Right ventricle myocardium superior (tissue), 1 donor: ENCODE measurements at places on chromosomes 11 and 22. TPM values are rescaled to one million over a fixed set of nuclear protein-coding genes. Genes with fewer than 3 reads are reported as not detected.

GRCh38 chr11:89458716-89459115 is 32.5 kb downstream of the NOX4 start:
- DNase-seq = no peak

The POU2AF2 gene
- total RNA-seq = not detected

- DNase-seq = peak; percentile 59
Observed at GRCh38 chr11:59669611-59670009, 773 bp upstream of the PATL1 start.

DNA sequence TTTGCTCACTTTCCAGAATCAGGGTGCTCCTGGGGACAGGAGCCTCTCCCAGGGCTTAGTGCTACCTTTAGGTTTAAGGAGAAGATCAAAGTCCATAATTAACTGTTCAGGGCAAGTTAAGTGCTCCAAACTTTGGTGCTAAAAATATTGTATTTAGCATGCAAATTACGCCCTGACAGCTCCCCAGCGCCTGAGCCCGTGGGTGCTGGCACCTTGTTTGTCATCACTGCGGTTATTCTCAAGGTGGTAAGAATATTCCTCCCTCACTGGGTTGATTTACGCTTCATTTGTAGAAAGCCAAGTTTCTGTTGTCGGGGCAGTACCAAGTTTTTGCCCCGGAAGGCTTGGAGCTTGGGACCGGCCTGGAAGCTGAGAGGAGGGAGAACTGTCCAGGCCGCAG is 21.3 kb downstream of the ANKK1 start:
- no peak for DNase-seq

GRCh38 chr22:32016081-32016480 is 27.0 kb upstream of the SLC5A1 start:
- DNase-seq = no peak

DNA sequence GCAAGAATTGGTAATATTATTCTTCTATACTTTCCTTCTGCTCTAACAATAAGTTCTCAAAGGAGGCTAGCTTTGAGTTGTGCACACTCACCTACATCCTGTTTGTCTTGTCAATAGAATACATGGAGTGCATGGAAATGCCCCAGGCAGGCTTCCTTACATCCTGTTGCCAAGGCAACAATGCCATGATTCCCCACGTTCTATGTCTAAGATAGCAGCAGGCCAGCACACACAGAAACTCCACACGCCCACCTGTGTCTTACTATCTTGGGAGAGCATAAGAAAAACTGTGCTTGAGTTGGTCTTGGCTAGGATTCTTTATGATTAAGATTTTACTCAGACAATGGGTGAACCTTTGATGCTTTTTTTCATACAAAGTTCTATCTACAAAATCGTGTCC is 379.2 kb downstream of the AASDHPPT start:
- DNase-seq = no peak

DNA sequence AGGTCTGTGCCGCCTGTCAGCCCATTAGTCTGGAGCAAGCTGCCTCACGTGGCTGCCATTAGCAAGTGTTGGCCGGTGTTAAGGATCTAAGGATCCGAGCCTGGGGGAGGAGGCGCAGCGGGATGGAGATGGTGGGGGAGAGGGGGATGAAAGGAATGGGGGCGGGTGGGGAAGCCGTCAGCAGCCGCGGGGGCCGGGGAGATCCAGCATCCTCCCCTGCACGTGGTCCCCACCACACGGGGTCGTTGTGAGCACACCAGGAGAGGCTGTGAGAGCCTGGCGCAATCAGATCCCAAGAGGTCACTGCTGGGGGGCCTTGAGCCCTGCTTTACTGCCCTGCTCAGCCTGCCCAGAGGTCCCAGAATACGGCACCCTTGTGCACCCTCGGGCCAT is 7.3 kb downstream of the CABP7 start:
- DNase-seq = peak; percentile 72

- DNase-seq = no peak
Observed at GRCh38 chr22:26295563-26296126, 126.4 kb downstream of the SEZ6L start.

DNA sequence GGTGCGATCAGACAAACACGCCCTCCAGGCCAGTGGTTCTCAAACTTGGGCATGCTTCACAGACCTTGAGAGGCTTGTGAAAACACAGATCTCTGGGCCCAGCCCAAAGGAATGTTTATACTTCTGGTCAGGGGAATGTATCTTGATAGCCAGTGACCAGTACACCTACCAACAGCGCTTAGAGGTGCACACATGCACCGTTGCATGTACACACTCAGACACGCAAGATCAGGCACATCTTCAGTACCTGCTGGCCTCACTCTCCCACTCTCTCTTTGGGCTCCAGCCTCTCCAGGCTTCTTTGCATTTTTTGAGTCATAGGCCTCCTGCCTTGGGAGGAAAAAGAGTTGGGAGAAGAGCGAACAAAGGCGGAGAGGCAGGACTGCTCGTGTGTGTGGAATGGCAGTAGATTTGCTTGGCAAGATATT is 11.7 kb upstream of the FXYD6 start:
- DNase-seq = no peak

DNA sequence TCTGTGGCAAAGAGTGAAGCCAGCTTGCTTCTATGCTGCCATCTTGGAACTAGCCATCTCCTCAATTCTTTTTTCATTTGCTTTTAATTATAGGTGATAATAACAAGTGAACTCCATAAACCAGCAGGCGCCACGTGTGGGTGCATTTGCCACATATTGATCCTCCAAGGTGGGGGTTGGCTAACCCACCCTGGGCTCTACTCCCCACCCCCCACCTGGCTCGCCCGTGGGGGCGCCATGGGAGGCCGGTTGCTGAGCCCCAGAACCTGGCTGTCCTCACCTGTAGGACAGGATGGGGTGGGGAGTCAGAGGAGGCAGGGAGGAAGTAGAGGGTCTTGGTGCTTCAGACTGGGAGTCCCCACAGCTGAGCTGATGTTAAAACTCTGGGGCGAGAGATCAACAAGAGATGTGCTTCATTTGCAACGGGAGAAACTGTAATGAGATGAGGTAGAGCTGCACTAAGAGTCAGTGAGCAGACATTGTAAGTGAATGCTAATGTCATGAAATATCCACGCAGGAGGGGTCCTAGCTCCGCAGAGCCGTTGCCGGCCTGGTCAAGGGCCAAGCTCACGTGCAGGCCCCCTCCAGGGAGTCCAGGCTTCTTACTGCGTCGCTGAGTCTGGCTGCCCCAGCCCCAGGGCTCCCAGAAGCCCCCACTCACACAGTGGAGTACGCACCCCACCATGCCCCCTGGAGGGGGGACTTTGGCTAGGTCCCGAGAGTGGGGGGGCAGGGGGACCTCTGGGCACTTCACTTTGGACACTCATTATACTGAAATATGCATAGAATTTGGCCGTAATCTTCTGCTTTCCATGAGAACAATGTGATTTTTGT is 59.4 kb downstream of the BRD1 start:
- DNase-seq = no peak

The FXYD6 gene
- total RNA-seq = 34.6 TPM

The MUC15 gene
- total RNA-seq = not detected

- DNase-seq = no peak
Observed at GRCh38 chr11:45530776-45531175, 134.6 kb downstream of the CHST1 start.

DNA sequence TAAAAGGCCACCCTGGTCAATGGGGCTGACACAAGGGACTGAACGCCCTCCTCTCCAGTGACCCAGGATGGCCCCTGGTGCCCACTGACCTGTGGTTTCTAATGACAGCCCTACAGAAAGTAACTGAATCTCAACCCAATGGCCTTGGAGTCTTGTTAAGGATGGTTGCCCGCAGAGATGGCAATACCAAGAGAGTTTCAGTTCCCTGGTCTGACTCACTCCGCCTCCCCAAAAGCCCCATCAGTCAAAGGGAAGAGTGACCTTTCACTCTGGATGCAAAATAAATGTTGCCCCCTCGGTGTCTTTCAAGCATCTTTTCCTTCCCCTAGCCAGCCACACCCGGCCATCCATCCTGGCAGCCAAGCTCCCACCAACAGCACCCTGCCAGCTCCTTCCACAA is 57.7 kb upstream of the ISX start:
- DNase-seq = no peak

DNA sequence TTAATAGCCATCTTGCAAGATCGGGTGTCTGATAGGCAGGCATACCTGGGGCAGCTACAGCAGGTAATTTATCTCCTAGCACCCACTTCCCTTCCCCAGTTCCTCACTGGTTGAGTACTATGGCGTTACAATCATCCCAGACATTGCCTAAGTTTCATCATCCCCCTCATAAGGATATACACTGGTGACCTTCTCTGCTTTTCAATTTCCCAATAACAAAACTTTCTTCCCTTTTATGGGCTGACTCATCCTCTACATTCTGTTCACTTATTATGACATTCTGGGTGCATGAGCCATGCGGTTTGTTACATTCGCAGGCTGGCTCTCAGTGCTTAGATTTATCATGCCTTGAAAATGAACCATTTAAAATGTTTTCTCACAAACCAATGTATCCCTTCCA is 5.0 kb upstream of the MRPL11 start:
- DNase-seq = no peak

The MGAT3 gene
- 3.9 TPM for total RNA-seq

DNA sequence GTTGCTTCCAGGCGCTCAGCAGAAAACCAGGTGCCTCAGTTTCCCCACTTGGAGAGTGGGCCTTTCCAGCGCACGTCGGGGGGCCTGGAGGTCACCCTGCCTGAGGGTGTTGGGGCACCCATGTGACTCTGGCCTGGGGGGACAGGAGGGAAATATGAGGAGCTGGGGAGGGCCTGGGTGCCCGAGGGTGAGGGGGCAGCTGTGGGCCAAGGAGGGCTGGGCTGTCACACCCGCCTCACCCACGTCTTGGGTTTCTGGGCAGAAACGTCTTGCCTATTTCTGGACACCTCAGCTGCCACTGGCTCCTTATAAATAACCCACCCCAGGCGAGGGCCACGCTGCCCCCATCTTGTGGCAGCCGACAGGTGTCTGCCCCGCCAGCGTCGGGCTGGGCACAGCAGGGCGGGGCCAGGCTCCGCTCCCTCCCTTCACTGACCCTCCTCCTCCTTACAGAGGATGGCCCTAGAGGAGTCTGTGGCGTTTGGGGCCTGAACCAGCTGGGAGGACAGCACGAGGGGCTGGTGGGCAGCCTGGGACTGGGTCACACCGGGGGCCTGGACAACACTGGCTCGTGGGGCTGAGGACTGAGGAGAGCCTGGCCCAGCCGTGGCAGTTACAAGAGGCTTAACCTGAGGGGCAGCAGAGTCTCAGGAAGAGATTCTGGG is 1.5 kb downstream of the TNNT3 start:
- no peak for DNase-seq

DNA sequence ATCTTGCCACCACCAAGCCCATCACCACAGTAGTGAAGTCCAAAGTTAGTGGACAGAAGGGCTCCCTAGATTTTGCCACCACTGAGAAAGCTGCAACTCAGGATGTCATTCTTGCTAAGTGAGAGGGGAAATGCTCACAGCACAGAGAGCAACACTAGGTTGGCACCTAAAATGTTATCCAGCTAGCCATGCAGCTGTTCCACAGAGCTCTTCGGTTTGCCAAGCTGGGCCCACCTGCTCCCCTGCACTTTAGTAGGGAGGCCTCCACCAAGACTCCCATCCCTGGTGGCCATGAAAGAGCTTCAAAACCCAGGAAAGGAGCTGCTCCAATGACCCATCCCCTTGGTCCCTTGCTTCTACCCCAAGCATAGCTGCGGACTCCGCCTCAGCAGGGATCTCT is 63.8 kb downstream of the TRIM29 start:
- no peak for DNase-seq

GRCh38 chr11:128828350-128828749 is 38.7 kb downstream of the KCNJ1 start:
- DNase-seq = no peak
